Activated gamma-delta T cell treated with Interleukin-2 at 50 U/mL for 16 hours (primary cell): ENCODE measurements at places on chromosomes 5 and 9.

DNA sequence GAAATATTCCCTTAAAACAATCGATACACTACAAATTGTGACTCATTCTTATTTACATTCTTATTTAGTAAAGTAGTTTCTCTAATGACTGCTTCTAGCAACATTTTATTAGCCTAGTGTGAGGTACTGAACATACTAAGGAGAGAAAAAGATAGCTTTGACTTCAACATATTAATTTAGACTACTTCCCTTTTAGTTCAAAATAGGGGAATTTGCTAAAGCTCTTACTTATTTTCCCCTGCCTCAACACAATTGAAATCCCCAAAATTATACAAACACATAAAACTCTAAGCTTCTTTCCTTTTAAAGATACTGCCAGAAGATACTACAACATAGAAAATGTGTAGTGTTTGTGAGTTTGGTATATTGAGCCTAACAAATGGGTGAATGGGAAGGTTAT is 55.2 kb downstream of the ANXA1 start:
- DNase-seq = no peak

DNA sequence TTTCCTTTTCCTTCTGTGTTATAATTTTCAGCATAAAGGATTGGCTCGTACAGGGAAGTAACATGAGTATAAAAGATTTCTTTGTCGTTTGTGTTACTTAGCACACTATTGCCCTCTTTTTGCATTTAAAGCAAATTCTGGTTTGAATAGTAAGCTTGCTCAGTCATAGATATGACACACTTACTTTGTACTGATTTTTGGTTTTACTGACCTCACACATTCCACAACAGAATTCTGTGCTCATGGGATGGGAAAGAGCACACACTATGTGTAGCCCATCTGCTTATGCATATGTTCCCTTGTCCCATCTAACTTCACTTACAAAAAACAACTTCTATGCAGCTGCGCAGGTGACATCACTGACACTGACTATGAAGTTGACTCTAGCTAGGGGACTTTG is 111.9 kb upstream of the MTAP start:
- no peak for DNase-seq

DNA sequence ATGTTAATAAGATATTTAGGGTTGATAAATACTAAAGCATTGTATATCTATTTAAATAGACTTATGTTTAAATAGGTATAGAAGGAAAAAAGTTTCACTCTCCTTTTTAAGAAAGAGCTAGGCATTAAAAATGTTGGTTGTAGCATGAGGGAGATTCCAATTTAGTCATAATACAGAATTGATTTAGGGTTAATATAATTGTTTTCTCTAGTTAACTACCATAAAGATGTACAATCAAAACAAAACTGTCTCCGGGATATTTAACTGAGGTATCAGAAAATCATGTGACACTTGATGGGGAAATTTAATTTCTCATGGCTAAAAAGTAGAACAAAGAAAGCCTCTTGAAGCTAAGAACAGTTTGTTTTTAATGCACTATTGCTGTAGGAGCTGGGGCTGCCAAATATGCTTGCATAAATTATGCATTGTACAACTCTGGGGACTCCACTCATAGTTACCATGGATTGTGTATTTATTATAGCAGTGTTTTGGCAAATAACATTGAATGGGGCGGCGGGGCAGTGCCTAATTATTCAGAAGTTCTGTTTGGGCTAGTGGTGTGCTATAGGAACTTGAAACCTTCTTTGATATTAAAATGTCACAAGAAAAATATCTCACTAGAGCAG is 44.2 kb downstream of the SMC2 start:
- no peak for DNase-seq

GRCh38 chr5:80975065-80975464 is 14.9 kb downstream of the RASGRF2 start:
- DNase-seq = no peak

GRCh38 chr5:89034588-89034987 is 151.6 kb upstream of the MEF2C start:
- DNase-seq = no peak

DNA sequence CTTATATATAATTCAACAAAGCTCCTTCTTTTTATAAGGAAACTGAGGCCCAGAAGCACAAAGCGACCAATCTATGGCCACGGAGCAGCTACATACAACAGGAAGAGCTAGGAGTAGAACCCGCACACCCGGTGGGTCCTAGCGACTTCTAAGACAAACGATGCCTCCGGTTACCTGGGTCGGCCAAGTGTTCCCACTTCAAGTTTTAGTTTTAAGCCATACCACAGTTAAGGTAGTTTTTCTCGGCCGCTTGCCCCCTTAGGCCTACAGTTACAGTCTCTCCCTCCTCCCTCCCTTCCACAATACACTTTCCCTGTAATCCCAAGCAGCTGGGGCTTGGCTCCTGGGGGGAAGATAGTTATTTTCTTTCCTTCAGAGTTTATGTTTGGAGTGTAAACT is 533 bp downstream of the SREK1IP1 start:
- no peak for DNase-seq

DNA sequence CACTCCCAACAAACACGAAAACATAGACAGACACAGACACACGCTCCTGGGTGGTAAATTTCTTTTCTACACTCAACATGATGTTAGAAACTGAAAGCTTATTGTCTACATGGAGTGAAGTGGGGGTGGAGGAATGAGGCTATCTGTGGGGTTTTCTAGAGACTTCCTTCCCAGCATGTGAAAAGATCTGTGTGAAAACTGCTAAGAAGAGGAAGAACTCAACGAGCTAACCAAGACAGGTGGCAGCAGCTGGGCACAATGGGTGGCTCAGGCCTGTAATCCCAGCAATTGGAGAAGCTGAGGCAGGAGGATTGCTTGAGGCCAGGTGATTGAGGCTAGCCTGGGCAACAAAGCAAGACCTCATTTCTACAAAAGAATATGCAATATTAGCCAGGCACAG is 7.6 kb downstream of the FYB1 start:
- DNase-seq = no peak
